Breast epithelium (tissue), 4 donors: ENCODE measurements at places on chromosomes 5 and 9. TPM values are rescaled to one million over a fixed set of nuclear protein-coding genes. Genes with fewer than 3 reads are reported as not detected.

The ZNF366 gene
- total RNA-seq: 2.6 TPM

- H3K4me1 ChIP-seq: no peaks in the 10 kb centered on the region
- H3K27ac ChIP-seq: no peak overlapping the region
- H3K4me3 ChIP-seq: no peak overlapping the region
- no peak for DNase-seq
These were observed 206.3 kb downstream of the BNC2 start for GRCh38 chr9:16664211-16664610.

DNA sequence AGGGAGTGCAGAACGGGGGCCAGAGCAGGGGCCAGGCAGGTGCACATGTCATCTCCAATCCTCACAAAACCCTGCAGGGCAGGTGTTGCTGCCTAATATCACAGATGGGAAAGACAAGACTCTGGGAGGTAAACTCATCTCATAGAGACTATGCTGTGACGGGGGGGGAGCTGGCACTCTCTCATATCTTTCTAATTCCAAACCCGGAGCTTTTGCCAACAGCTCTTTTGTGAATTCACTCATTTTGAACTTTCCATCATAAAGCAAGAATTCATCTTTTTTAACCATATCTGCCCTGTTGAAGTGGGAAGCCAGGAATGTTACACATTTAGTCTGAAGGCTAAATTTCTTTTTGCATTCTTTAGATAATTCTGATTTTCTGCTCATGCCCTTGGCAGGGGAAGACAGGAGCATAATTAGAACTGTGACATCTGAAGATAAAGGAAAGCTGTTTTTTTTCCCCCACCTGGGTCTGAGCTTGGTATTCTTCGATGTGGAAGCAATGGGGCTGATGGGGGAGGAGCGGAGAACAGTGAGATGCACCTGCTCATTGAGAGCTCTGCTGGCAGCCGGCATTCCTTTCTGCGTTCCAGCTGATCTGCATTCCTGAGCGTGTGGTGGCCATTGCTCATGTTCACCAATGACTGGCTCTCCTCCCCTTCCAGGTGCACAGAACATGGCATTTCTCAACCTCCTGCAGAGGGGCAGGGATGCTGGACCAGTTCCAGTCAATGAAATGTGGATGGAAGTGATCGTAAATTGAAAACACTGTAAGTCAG, 159.2 kb downstream of the NSG2 start:
- DNase-seq: no peak
- no peaks in the 10 kb centered on the region for H3K4me1 ChIP-seq
- H3K4me3 ChIP-seq: no peak overlapping the region
- no peaks in the 10 kb centered on the region for H3K27me3 ChIP-seq
- H3K27ac ChIP-seq: no peak overlapping the region
- H3K36me3 ChIP-seq: no peaks in the 10 kb centered on the region

The IGFBPL1 gene
- total RNA-seq: not detected

- no peaks in the 10 kb centered on the region for H3K4me1 ChIP-seq
- H3K4me3 ChIP-seq: peak overlapping the region; percentile 92
- H3K27ac ChIP-seq: peak overlapping the region; percentile 95
- no peaks in the 10 kb centered on the region for H3K27me3 ChIP-seq
- DNase-seq: no peak
- no peaks in the 10 kb centered on the region for H3K36me3 ChIP-seq
These were observed 483 bp downstream of the FBXL7 start for GRCh38 chr5:15500325-15501001.

DNA sequence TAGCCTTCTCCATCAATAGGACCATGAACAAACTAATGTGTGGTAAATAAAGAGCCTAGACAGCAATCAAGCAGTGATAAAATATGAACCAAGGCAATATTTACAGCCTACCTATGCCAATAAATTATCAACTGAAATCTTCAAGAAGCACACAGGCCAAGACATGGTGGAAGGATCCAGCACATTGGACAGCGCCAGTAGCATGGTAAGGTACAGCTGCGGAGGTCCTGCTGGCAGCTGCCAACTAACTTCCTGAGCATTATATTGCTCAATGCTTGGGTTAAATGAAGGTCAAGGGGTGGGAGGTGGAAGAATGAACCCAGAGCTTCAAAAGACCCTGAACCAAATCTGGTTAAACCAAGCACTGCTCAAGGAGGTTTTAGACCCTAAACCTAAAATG, 16.5 kb upstream of the SPDL1 start:
- H3K36me3 ChIP-seq: no peaks in the 10 kb centered on the region
- no peaks in the 10 kb centered on the region for H3K27me3 ChIP-seq
- no peak overlapping the region for H3K27ac ChIP-seq
- DNase-seq: no peak
- H3K4me1 ChIP-seq: no peaks in the 10 kb centered on the region

DNA sequence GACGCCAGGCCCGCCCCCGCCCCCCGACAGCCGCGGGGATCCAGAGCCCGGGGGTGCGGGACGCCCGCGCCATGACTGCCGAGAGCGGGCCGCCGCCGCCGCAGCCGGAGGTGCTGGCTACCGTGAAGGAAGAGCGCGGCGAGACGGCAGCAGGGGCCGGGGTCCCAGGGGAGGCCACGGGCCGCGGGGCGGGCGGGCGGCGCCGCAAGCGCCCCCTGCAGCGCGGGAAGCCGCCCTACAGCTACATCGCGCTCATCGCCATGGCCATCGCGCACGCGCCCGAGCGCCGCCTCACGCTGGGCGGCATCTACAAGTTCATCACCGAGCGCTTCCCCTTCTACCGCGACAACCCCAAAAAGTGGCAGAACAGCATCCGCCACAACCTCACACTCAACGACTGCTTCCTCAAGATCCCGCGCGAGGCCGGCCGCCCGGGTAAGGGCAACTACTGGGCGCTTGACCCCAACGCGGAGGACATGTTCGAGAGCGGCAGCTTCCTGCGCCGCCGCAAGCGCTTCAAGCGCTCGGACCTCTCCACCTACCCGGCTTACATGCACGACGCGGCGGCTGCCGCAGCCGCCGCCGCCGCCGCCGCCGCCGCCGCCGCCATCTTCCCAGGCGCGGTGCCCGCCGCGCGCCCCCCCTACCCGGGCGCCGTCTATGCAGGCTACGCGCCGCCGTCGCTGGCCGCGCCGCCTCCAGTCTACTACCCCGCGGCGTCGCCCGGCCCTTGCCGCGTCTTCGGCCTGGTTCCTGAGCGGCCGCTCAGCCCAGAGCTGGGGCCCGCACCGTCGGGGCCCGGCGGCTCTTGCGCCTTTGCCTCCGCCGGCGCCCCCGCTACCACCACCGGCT, 1.0 kb downstream of the FOXE1 start:
- no peak for DNase-seq
- H3K27me3 ChIP-seq: peaks cover 99% of the 10 kb centered on the region
- no peak overlapping the region for H3K27ac ChIP-seq
- peaks cover 6% of the 10 kb centered on the region for H3K4me1 ChIP-seq
- H3K4me3 ChIP-seq: peak overlapping the region; percentile 25
- no peaks in the 10 kb centered on the region for H3K36me3 ChIP-seq

DNA sequence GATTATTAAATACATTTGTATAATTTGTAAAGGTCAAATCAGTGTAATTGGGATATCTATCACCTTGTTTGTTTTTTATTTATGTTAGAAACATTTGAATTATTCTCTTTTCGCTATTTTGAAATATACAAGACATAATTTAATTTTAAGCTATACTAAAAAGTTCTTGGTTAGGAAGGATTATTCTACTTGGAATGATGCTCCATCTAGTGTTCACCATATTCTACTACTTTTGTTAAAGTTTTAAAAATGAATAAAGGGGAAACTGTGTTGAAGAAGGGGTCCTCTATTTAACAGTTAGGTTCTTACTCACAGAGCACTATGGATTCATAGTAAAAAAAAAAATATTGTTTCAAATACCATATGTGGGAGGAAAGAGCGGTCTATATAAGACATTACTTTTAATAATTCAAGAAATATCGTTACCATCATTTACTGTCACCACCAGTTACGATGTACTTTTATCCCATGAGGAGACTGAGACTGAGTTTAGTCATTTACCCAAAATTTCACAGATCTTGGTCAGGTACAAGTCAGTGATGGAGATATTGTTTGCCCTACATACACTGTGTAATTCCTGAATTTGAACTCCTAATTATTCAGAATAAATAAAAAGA, 6.3 kb upstream of the STOM start:
- no peak overlapping the region for H3K4me3 ChIP-seq
- H3K27ac ChIP-seq: no peak overlapping the region
- H3K36me3 ChIP-seq: no peaks in the 10 kb centered on the region
- H3K27me3 ChIP-seq: no peaks in the 10 kb centered on the region

The SLC25A2 gene
- total RNA-seq: 2.0 TPM

The LECT2 gene
- total RNA-seq: not detected

DNA sequence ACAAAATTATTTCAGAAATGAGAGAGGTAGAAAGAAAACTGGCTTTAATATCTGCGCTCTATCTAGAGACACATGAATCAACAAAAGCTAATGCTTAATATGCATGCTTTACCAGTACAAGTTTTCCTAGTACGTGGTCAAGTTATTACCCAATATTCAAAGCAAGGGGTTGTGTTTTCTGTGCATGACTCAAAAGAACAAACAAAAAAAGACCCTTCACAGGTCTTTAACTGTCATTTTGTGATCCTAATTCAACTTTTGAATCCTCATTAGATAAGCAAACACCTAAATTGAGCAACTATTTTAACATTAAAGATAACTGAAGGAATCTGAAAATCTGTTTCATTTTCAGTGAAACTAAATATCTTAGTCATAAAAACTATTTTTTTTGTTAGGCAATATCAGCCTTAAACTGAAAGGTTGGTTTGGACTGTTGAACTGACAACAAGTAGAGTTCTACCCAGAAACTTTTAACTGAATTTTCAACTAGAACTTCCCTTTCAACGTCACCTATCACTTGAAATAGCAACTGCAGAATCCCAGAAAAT, 12.5 kb downstream of the ST8SIA4 start:
- H3K4me1 ChIP-seq: no peaks in the 10 kb centered on the region
- no peak for DNase-seq
- peak overlapping the region; percentile 27 for H3K4me3 ChIP-seq
- H3K36me3 ChIP-seq: no peaks in the 10 kb centered on the region
- no peaks in the 10 kb centered on the region for H3K27me3 ChIP-seq
- H3K27ac ChIP-seq: no peak overlapping the region

The SLC4A9 gene
- not detected for total RNA-seq

DNA sequence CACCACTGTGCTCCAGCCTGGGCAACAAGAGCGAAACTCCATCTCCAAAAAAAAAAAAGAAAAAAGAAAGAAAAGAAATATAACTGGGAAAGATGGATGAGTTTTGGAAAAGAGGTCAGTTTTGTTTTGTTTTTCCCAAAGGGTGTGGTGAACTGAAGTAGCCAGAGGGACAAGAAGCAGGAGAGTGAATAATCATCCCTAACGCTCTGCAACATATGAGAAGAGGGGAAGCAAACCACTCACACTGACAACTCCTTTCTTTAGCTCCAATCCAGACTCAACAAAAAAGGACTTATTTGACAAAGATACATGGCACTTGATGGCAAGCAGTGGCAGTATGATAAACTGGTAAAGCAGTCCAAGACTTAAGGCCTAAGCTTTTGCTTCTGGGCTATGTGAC, 176.1 kb upstream of the HMHB1 start:
- H3K27me3 ChIP-seq: no peaks in the 10 kb centered on the region
- no peaks in the 10 kb centered on the region for H3K36me3 ChIP-seq
- DNase-seq: no peak
- no peaks in the 10 kb centered on the region for H3K4me1 ChIP-seq
- H3K27ac ChIP-seq: no peak overlapping the region

- no peak overlapping the region for H3K4me3 ChIP-seq
- no peak for DNase-seq
- H3K27ac ChIP-seq: no peak overlapping the region
- no peaks in the 10 kb centered on the region for H3K36me3 ChIP-seq
These were observed 218.1 kb downstream of the TRIM32 start for GRCh38 chr9:116905171-116905588.

The SLC46A2 gene
- 0.16 TPM for total RNA-seq

The SPATA31D3 gene
- not detected for total RNA-seq

DNA sequence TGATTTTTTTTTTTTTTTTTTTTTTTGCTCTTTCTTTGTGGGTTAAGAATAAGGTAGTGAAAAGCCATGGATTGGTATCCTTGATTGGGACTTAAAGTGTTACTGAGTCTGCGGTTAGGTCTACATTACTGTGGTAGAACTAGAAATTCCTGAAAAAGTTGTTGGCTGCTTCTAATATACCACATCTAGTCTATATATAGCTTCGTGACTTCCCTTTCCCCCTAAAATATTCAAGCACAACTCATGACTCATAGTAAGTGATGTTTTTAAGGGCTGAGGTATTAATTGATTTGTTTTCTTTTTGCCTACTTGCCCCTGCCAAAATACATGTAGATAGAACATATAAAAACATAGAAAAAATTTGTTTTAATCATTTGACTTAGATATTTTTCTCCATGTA, 247.6 kb downstream of the TMEM232 start:
- no peaks in the 10 kb centered on the region for H3K36me3 ChIP-seq
- no peak overlapping the region for H3K4me3 ChIP-seq
- H3K27ac ChIP-seq: no peak overlapping the region

GRCh38 chr9:93941493-93941892, 13.7 kb downstream of the BARX1 start:
- no peaks in the 10 kb centered on the region for H3K36me3 ChIP-seq
- no peak overlapping the region for H3K27ac ChIP-seq
- peaks cover 7% of the 10 kb centered on the region for H3K27me3 ChIP-seq

The PCDHA4 gene
- 5.4 TPM for total RNA-seq

The KLF9 gene
- 129 TPM for total RNA-seq

The IPPK gene
- total RNA-seq: 22.8 TPM

DNA sequence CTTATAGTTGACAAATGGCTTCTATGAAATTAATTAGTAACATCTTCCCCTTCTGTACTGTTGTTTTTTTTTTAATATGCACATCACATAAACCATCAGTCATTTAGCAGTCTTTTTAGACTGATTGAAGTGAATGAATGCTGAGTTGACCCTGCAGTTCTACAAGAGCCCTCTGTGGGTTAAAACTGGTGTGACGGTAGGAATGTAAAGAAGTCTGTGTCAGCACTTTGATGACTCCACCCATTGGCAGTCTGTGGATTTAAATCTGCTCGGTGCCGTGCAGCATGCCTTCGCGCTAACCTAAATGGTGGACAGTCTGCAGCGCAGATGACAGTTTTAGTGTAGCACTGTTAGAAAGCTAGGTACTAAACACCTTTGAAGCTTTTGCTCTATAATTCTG, 3.1 kb downstream of the GTF3C4 start:
- DNase-seq: no peak
- H3K4me3 ChIP-seq: no peak overlapping the region
- H3K27me3 ChIP-seq: no peaks in the 10 kb centered on the region
- peaks cover 5% of the 10 kb centered on the region for H3K4me1 ChIP-seq
- H3K36me3 ChIP-seq: no peaks in the 10 kb centered on the region

GRCh38 chr9:14584571-14584970, 108.7 kb downstream of the ZDHHC21 start:
- H3K27me3 ChIP-seq: no peaks in the 10 kb centered on the region
- DNase-seq: no peak
- H3K27ac ChIP-seq: no peak overlapping the region
- H3K4me3 ChIP-seq: no peak overlapping the region

The ANKRD18A gene
- 4.3 TPM for total RNA-seq
